CD8-positive, alpha-beta memory T cell (primary cell): ENCODE measurements at places on chromosomes 1 and 21. TPM values are rescaled to one million over a fixed set of nuclear protein-coding genes. Genes with fewer than 3 reads are reported as not detected.

Gene CYP4Z1
- not detected for polyA plus RNA-seq

Gene EPHA8
- polyA plus RNA-seq = not detected

Gene TCHHL1
- polyA plus RNA-seq = not detected

Gene ACBD3
- 22.3 TPM for polyA plus RNA-seq

Gene NR0B2
- polyA plus RNA-seq = not detected

Gene SGIP1
- not detected for polyA plus RNA-seq

Gene FOXO6
- not detected for polyA plus RNA-seq

Gene TSACC
- polyA plus RNA-seq = 0.84 TPM

Gene SPATA17
- polyA plus RNA-seq = not detected

Gene TRIM17
- 0.60 TPM for polyA plus RNA-seq

Gene GREM2
- 0.61 TPM for polyA plus RNA-seq

Gene TLCD4
- not detected for polyA plus RNA-seq

Gene KANK4
- not detected for polyA plus RNA-seq

Gene VHLL
- not detected for polyA plus RNA-seq

Gene KRTAP11-1
- polyA plus RNA-seq = not detected

Gene BTBD8
- polyA plus RNA-seq = 0.58 TPM

Gene TRABD2B
- polyA plus RNA-seq = not detected

Gene ANGPTL1
- polyA plus RNA-seq = not detected

Gene KRTAP19-5
- polyA plus RNA-seq = not detected

Gene FCMR
- 574 TPM for polyA plus RNA-seq

Gene SAMD11
- polyA plus RNA-seq = 0.20 TPM

Gene PPM1J
- not detected for polyA plus RNA-seq

Gene TSTD1
- 288 TPM for polyA plus RNA-seq

Gene SELENON
- polyA plus RNA-seq = 4.6 TPM

Gene RHBDL2
- polyA plus RNA-seq = not detected

Gene MFAP2
- polyA plus RNA-seq = 0.39 TPM

Gene RNF207
- polyA plus RNA-seq = 0.22 TPM

Gene TCEA3
- 11.1 TPM for polyA plus RNA-seq

Gene C1orf53
- not detected for polyA plus RNA-seq
